ENCODE measurements at places on chromosomes 3 and 15. TPM values are rescaled to one million over a fixed set of nuclear protein-coding genes. Genes with fewer than 3 reads are reported as not detected.
A peak's percentile ranks its signal among the peaks of the same experiment; 100 is the strongest.

- no peaks in the 10 kb centered on the region for H3K27me3 ChIP-seq
- no peaks in the 10 kb centered on the region for H3K36me3 ChIP-seq
- H3K27ac ChIP-seq: no peak overlapping the region
- no peak overlapping the region for H3K4me3 ChIP-seq
- DNase-seq: no peak
These were observed 38.7 kb downstream of the FMN1 start for GRCh38 chr15:33155691-33156420.

DNA sequence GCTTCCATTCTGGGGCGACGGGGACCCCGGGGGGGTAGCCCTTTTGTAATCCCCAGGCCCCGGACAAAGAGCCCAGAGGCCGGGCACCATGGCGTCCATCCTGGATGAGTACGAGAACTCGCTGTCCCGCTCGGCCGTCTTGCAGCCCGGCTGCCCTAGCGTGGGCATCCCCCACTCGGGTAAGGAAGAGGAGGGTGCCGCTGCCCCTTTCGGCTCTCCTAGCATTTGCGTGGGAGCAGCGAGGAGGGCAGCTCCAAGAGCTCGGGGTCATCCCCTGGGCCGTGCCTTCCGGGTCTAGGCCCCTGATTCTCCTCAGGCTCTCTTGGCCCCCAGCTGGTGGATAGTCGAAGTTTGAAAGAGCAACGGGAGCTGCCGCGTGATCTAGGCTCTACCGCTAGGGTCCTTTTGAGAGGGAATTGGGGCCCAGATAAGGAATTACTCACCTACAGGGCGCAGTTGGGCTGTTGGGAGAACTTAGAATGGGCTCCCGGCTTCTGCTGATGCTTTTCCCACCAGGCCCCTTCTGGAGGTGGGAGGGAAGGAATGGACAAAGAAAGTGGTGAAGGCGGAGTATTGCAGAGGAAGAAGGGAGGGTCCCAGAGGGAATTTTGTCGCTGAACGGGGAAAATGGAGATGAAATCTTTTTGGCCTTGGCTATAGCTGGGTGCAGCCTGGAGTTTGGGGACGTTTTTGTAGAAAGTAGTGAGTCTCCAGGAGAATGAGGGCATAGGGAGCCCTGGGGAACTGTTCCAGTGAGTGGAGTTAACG is 615 bp downstream of the VPS18 start:
- H3K27ac ChIP-seq: peak overlapping the region; percentile 99
- H3K36me3 ChIP-seq: peaks cover 25% of the 10 kb centered on the region
- DNase-seq: peak; percentile 80
- H3K27me3 ChIP-seq: no peaks in the 10 kb centered on the region

DNA sequence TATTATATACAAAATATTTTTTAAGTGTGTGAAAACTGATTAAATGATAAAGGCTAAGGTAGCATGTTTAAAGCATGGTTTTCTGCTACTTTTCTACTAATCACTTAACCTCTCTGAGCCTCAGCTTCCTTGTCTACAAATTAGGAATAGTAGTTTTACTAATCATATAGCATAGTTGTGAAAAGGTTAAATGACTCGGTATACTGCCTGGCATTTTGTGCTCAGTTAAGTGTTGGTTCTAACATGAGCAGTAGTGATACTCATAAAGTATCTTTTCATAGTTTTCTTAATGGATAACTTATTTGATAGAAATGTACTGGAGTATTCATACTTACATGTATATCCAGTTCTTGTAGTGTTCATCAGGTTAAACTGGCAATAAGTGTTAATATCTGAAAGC is 13.6 kb downstream of the RASA2 start:
- H3K4me1 ChIP-seq: no peaks in the 10 kb centered on the region
- no peaks in the 10 kb centered on the region for H3K27me3 ChIP-seq
- no peak overlapping the region for H3K4me3 ChIP-seq
- no peaks in the 10 kb centered on the region for H3K36me3 ChIP-seq
- no peak for DNase-seq

DNA sequence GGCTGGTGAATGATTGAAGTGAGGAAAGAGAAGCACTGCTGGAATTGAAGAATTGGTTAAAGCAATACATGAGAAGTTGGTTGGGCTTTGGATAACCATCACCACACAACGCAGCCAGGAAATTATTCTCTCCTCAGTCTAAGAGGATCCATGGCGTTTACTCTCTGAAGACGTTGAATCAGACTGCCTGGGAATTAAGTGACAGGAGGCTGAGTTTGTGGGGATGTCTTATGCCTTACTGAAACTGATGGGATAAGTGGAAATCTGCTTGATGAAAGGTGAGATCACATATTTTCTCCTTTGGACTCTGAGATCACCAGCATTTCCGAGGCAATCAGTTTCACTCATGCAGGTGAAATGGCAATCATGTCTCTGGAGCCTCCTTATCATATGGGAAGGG is 456.1 kb upstream of the GBE1 start:
- DNase-seq: no peak
- no peaks in the 10 kb centered on the region for H3K27me3 ChIP-seq
- no peaks in the 10 kb centered on the region for H3K36me3 ChIP-seq

- no peak for DNase-seq
- H3K27ac ChIP-seq: peak overlapping the region; percentile 59
- no peaks in the 10 kb centered on the region for H3K36me3 ChIP-seq
- H3K4me1 ChIP-seq: peaks cover 23% of the 10 kb centered on the region
- no peak overlapping the region for H3K4me3 ChIP-seq
These were observed 22.1 kb upstream of the TRA2B start for GRCh38 chr3:185959609-185960521.

- no peak overlapping the region for H3K4me3 ChIP-seq
- H3K27me3 ChIP-seq: no peaks in the 10 kb centered on the region
- no peaks in the 10 kb centered on the region for H3K4me1 ChIP-seq
- no peak for DNase-seq
- no peaks in the 10 kb centered on the region for H3K36me3 ChIP-seq
- no peak overlapping the region for H3K27ac ChIP-seq
These were observed 447.4 kb downstream of the AGBL1 start for GRCh38 chr15:86526938-86527690.

DNA sequence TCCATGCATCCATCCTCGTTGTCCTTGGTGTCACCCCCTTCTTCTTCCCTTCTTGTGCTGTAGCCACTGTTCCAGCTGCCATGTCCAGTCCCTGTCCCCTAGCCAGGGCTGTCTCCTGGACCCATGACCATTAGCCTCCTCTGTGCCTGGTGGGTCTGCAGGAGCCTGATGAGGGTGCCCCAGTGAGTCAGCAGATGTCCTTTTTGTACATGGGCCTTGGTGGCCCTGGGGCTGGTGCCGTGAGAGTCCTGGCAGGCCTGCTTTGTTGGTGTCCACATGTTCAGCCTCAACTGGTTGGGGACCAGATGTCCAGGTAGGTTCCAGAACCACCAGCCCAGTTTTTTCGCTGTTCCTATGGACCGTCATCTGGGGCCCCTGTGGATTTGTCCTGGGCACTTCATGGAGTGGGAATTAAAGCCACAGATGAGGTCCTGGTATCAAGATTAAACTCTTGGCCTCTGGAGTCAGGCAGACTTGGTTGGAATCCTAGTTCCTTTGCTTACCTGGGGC is 66.1 kb downstream of the FBLN2 start:
- H3K4me3 ChIP-seq: no peak overlapping the region
- DNase-seq: no peak

The SEMA3G gene
- 2.9 TPM for polyA plus RNA-seq

The PLD1 gene
- polyA plus RNA-seq: 87.6 TPM

The CAND2 gene
- 2.8 TPM for polyA plus RNA-seq

- no peak for DNase-seq
- no peak overlapping the region for H3K4me3 ChIP-seq
- H3K36me3 ChIP-seq: no peaks in the 10 kb centered on the region
- no peaks in the 10 kb centered on the region for H3K4me1 ChIP-seq
- H3K27me3 ChIP-seq: no peaks in the 10 kb centered on the region
These were observed 402.6 kb upstream of the GBE1 start for GRCh38 chr3:82163907-82164520.
